Stimulated activated CD4-positive, alpha-beta T cell treated with anti-CD3 and anti-CD28 coated beads, Interleukin-4, amount 100 ng/mL, for 24 hours (primary cell): ENCODE measurements at places on chromosomes 12 and 14.
A peak's percentile ranks its signal among the peaks of the same experiment; 100 is the strongest.

DNA sequence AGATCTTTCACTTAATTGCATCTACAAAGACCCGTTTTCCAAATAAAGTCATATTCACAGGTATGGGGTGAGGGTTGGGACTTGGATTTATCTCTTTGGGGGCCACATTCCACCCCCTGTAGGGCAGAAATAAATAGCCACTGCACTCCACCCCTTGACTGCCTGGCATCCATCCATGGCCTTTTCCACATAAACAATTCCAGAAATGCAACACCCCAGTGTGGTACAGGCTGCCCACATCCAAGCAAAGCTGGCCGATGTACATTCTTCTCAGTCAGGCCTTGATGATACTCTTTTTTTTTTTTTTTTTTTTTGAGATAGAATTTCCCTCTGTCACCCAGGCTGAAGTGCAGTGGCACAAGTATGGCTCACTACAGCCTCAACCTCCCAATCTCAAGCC is 12.9 kb downstream of the DGLUCY start:
- DNase-seq, result no peak

GRCh38 chr12:88298761-88299242 is 156.7 kb downstream of the TMTC3 start:
- peak; percentile 12 for DNase-seq

DNA sequence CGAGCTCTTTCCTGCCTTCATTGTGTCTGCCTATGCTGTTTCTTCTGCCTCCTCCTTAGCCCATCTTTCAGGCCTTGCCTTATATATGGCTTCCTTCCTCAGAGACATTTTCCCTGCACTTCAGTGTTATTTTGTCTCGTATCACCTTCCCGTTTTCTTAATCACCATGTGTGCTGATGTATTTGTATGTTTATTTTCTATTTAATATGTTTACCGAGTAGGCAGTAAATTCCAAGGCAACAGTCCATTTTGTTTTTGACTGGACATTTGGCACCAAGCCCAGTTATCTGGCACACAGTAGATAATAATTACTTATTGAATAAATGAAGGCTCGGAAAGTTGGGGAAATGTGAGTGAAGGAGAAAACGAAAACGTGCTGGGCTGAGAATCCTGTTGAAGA is 4.6 kb upstream of the POU6F1 start:
- no peak for DNase-seq

DNA sequence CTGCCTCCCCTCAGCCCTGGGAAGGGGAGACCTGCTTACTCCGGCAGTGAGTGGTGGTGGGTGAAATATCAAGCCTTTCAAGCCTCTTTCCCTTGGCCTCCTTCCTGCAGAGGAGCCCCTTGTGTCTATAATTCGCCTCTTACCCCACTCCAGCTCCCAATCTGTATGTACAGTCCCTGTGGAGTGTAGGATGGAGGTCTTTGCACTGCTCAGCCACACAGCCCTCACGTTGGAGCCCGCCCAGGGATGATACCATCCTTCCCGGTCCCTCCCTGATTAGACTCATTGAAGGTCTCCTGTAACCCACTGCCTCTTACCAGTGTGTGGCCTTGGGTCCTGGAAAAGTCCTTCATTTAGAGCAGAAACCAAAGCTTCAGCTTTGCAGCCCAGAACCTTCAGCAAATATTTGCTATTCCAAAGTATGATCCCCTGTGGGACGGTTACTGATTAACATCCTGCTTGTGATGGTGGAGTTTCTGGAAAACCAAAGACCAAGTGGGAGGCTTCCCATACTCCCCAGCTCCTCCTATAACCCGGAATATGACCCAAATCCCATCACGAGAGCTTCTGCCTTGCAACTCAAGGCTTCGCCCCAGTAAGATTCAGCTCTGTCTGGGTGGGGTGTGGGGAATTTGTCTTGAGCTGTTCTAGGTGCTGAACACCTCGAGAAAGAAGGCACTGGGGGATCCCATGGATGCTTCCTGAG is at the start of gene SERPINA10:
SERPINA10 (minus strand) TSS at position 397 of the 706 bp plus-strand sequence. CDS start 2,675 bp downstream, outside the sequence.
- DNase-seq, result no peak

- DNase-seq, result peak; percentile 52
Measured at GRCh38 chr12:101697197-101697929, at the start of gene CHPT1. TSS of gene CHPT1 (plus strand) at chr12:101697640. CDS start at chr12:101697862, 222 bp downstream.

DNA sequence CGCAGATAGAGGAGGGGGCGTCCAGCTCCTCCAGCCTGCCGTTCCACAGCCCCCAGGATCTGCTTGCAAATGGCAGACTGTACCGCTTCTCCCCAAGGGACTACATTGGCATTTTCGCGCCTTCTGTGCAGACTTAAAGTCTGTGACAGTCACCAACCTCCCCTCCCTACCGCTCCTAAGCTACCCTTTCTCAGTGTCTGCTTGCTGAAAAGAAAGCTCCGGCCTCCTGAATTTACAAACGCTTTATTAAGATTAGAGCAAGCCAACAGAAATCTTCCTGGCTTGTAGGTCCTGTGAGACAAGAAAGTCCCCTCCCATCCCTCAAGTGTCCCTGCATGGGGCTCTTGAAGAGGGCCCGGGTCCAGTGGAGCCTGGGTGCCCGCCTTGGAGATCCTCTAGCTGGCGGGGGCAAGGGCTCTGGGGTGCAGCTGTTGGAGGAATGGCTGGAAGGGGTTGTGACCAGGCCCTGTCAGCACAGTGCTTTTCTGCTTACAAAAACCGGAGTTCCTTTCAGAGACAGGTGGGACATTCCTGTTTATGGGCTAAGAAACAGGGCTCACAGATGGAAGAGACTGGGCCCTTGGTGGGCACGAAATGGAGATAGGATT is 2.8 kb upstream of the DLK1 start:
- DNase-seq, result no peak

- DNase-seq, result no peak
Measured at GRCh38 chr12:51442324-51442723, 17.7 kb downstream of the SLC4A8 start.

DNA sequence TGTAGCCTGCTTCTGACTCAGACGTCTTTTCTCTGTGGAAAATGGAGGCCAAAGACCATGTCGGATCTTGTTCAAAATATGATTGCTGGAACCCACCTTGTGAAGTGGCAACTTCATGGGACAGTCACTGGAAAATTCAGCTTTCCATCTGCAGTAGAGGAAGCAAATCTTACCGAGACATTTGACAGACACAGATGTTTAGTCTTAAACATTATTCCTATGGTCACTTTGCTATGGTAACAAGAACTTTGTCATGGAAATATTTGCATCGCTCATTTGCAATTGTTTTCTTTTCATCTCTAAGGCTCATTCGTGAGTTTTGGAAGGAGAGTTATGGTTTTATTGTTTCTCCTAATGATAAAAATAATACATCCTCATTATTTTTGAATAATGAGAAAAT is 98.3 kb upstream of the HIF1A start:
- no peak for DNase-seq

- DNase-seq, result no peak
Measured at GRCh38 chr14:85217412-85217811, 312.5 kb upstream of the FLRT2 start.

DNA sequence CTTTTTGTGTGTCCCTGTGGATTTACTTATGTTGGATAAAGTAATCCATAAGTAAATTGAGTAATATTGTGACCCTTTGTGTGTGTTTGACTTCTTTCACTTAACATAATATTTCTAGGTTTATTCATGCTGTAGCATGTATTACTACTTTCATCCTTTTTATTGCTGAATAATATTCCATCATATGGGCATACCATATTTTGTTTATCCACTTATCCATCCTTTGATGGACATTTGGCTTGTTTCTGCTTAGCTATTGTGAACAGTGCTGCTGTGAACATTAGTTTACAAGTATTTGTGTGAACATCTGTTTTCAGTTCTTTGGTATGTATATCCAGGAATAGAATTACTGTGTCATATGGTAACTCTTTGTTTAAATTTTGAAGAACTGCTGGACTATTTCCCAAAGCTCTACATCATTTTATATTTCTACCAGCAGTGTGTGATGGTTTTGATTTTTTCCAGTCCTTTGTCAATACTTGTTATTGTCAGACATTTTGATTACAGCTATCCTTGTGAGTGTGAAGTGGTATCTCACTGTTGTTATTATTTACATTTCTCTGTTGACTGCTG is 25.2 kb downstream of the G2E3 start:
- DNase-seq, result no peak

DNA sequence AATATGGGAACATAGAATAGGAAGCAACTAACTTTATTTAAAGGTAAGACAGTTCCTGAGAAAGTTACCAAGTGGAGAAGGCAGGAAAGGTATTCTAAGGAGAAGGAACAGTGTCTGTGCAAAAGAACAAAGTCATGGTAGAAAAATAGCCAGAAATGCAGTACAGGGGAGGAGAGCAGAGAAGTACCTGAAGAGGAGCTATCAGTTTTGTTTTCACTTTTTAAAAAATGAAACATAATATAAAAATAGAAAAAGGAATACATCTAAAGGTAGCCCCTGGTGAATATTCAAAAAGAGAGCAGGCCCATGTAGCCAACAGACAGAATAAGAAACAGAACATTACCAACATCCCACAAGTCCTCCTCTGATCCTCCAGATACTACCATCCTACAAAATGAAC is 408.7 kb downstream of the ADAMTS20 start:
- DNase-seq, result no peak

GRCh38 chr14:97456958-97457357 is 659.8 kb downstream of the VRK1 start:
- peak; percentile 81 for DNase-seq
